Bladder microvascular endothelial cell (primary cell): ENCODE measurements at places on chromosomes 7 and 10. TPM values are rescaled to one million over a fixed set of nuclear protein-coding genes. Genes with fewer than 3 reads are reported as not detected.

Gene LIPN
- not detected in 2 replicates for total RNA-seq

Gene IRF5
- under 0.01 and 0.19 TPM in 2 replicates for total RNA-seq

Gene SLC26A3
- total RNA-seq = not detected in 2 replicates

Gene ZNF488
- 0.13 TPM in 1 of 2 replicates, not detected in the other for total RNA-seq

Gene RNF148
- 0.97 and 4.5 TPM in 2 replicates for total RNA-seq

Gene ADAP1
- 1.1 and 4.3 TPM in 2 replicates for total RNA-seq

Gene VSIR
- total RNA-seq = 25.6 and 34.9 TPM in 2 replicates

Gene SYT15B
- 0.06 TPM in 1 of 2 replicates, not detected in the other for total RNA-seq

Gene OR2A25
- total RNA-seq = not detected in 2 replicates

Gene GPR26
- not detected in 2 replicates for total RNA-seq

Gene NEUROG3
- not detected in 2 replicates for total RNA-seq

Gene PPP1R17
- total RNA-seq = not detected in 2 replicates

Gene BAG3
- total RNA-seq = 7.9 and 10.3 TPM in 2 replicates

Gene MALRD1
- total RNA-seq = not detected in 2 replicates

Gene AHR
- 82.4 and 88.1 TPM in 2 replicates for total RNA-seq

Gene MKX
- under 0.01 and 0.19 TPM in 2 replicates for total RNA-seq

Gene CYCS
- 28.3 and 41.1 TPM in 2 replicates for total RNA-seq

Gene CNNM2
- 1.9 and 6.0 TPM in 2 replicates for total RNA-seq

Gene GIMAP7
- 41.2 and 88.9 TPM in 2 replicates for total RNA-seq

Gene FRAT2
- total RNA-seq = 8.2 and 9.4 TPM in 2 replicates

Gene WDR91
- total RNA-seq = 3.2 and 5.4 TPM in 2 replicates

Gene AKR1C1
- total RNA-seq = 0.65 and 14.5 TPM in 2 replicates

Gene ELN
- total RNA-seq = 0.81 and 95.7 TPM in 2 replicates

Gene CAV2
- total RNA-seq = 262 and 400 TPM in 2 replicates

Gene PTPRZ1
- total RNA-seq = under 0.01 TPM in 1 of 2 replicates, not detected in the other

Gene SPDYE9
- not detected in 2 replicates for total RNA-seq

Gene THSD7A
- total RNA-seq = 27.2 and 29.5 TPM in 2 replicates

Gene FAM25C
- total RNA-seq = not detected in 2 replicates

Gene NPY
- not detected in 2 replicates for total RNA-seq

Gene LFNG
- total RNA-seq = 6.3 and 32.2 TPM in 2 replicates

Gene ATP6V0E2
- 7.6 and 11.3 TPM in 2 replicates for total RNA-seq

Gene RASA4
- 18.0 and 76.0 TPM in 2 replicates for total RNA-seq

Gene PPA1
- total RNA-seq = 179 and 185 TPM in 2 replicates

Gene ADAM12
- 0.16 and 0.63 TPM in 2 replicates for total RNA-seq

Gene GRB10
- total RNA-seq = 91.6 and 171 TPM in 2 replicates

Gene RADIL
- 0.65 and 1.3 TPM in 2 replicates for total RNA-seq

Gene CFAP43
- under 0.01 TPM in 1 of 2 replicates, not detected in the other for total RNA-seq

Gene RAMP3
- 0.81 and 25.9 TPM in 2 replicates for total RNA-seq

Gene ERCC6
- 7.3 and 19.8 TPM in 2 replicates for total RNA-seq

Gene PRKG1
- total RNA-seq = 0.32 and 10.1 TPM in 2 replicates

Gene SPDYE2B
- not detected in 2 replicates for total RNA-seq

Gene ACHE
- total RNA-seq = 0.16 and 11.3 TPM in 2 replicates

Gene TUBAL3
- total RNA-seq = under 0.01 and 0.25 TPM in 2 replicates

Gene RPEL1
- 0.06 TPM in 1 of 2 replicates, not detected in the other for total RNA-seq

Gene SMIM30
- 41.4 and 59.2 TPM in 2 replicates for total RNA-seq

Gene DRGX
- total RNA-seq = not detected in 2 replicates

Gene SPDYE1
- not detected in 2 replicates for total RNA-seq

Gene AKR1C8
- total RNA-seq = 0.16 TPM in 1 of 2 replicates, not detected in the other
